ENCODE measurements at places on chromosomes 7 and 10.
A peak's percentile ranks its signal among the peaks of the same experiment; 100 is the strongest.

DNA sequence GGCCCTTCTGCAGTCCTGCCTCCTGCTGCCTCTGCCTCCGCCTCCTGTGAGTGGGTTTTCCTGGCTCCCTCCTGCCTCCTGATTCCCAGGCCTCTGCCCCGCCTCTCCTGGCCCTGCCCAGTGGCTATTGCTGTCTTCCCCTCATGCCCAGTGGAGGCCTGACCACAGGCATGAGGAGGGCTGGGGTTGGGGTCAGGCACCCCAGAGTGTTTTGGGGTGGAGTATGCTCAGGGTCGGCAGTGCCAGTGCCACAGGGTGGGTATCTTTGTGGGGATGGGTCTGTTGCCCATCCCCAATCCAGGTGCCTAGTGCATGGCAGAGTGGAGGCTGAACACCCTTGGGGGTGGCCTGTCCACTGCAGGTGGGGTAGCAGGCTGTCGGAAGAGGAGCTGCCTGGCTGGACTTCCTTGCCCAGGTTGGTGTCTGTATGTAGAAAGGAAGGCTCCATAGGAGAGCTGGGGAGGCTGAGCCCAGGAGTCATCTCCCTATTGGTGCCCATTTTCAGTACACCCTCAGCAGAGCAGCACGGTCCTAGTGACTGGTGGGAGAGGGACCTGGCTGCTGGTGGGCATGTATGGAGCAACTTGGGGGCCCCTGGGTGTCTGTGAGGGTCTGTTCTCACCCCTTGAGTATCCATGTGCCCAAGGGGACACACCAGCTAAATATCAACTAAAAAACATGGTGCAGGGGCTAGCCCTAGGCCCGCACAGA is 62.2 kb downstream of the ARHGAP22 start:
- DNase-seq, result no peak

DNA sequence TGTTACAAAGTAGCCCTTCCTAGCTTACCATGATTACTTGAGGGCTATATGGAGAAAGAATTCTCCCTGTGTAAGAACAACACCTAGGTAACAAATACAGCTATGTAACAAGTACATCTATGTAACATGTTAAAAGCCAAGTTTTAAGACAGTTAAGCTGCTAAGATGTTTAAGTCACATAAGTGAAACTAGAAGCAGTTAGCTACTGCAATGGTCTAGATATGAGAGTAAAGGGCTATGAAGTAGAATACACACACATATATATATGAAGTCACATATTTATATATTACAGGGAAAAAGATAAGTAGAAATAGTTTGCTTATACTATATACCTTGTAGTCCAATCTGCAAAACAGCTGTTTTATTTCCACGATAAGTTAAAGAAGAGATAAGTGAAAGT is 14.4 kb downstream of the POT1 start:
- no peak for DNase-seq

DNA sequence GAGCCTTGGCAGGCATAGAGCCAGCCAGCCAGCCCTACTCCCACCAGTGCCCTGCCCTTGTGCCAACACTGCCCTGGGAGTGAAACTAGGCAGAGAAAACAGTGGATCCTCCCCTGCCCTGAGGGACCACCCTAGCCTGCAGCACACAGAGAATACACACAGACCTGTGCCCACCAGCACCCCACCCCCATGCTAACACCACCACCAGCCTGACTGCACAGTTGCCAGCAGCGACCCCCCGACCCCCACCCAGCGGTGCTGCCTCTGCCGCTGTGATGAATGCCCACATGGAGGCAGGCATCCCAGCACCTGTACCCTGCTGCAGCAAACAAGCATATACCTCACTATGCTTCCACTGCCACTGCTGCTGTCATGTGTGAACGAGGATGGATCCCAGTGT is 9.4 kb upstream of the MIOS start:
- no peak for DNase-seq

DNA sequence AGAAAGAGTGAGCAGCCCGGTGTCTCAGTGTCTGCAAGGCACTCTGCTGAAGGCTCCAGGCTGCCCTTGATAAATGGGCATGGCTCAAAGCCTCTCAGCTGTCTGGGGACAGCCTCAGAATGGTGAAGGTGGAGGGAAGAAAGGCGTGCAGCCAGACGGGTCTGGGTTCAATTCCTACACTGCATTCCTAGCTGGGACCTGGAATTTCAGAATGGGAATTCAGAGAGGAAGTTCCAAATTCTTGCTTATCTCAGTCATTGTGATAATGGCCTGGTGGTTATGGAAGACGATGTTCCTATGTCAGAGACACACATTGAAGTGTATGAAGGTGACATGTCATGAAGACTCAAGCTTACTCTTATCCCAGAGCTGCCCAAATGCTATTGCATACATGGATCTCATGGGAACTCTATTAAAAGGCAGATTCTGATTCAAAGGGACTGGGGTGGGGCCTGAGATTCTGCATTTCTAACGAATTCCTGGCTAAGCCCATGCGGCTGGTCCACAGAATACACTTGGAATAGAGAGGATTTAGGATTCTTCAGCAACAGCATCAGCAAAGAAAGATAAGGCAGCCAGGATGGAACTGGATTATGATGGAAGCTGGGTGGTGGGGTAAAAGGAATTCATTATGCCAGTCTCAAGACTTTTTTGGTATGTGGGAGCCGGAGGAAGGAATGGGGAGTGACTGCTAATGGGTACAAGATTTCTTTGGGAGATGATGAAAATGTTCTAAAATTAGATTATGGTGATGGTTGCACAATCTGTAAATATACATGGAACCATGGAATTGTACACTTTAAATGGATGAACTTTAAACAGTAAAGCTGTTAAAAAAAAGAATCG is 82.6 kb upstream of the ZMIZ1 start:
- DNase-seq, result no peak

DNA sequence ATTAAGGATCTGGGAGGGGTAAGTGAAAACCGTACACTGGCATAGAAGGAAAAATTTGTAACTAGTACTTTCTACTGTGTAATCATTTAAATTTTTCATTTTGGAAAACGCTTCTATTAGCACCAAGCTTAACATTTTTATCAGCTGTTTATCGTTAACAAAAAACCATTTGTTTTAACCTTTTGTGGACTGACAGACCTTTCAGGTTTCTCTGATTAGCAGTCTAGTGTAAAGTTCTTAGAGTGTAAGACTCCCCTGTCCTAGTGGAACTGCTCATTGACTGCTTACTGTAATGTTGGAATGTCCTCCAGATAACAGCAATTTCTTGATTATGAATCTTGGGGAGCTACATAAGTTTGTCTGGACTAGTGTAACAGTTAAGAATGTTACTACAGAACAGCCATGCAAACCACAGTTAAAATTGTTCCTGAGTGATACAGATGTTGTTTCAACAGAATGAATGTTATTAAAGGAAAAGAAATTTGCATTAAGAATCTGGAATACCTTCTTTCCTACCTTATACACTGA is 2.0 kb downstream of the DBF4 start:
- no peak for DNase-seq

DNA sequence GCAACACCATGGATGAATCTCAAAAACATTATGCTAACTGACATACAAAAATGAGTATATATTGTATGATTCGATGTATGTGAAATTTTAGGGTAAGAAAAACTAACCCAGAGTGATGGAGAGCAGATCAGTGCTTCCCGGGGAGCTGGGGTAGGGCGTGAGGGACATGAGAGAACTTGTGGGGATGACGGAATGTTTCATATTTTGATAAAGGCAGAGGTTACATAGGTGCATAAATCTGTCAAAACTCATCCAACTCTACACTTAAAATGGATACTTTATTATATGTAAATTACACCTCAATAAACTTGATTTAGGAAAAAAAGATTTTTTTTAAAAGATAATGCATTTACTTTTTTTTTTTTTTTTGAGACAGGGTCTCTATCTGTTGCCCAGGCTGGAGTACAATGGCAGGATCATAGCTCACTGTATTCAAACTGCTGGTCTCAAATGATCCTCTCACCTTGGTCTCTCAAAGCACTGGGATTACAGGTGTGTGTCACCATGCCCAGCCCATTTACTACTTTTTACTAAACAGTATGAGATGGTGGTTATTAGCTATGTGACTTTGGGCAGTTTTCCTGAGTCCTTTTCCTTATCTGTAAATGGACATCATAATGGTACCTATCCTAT is 13.7 kb downstream of the RHEB start:
- no peak for DNase-seq

GRCh38 chr10:24208661-24209431 is at the start of gene KIAA1217:
KIAA1217 (plus strand) TSS chr10:24209138; CDS start chr10:24209194, 56 bp downstream.
- no peak for DNase-seq

GRCh38 chr7:144818511-144818910 is 17.3 kb downstream of the TPK1 start:
- DNase-seq, result peak; percentile 71

- DNase-seq, result no peak
Measured at GRCh38 chr10:93553482-93554315, 12.8 kb upstream of the FFAR4 start.

DNA sequence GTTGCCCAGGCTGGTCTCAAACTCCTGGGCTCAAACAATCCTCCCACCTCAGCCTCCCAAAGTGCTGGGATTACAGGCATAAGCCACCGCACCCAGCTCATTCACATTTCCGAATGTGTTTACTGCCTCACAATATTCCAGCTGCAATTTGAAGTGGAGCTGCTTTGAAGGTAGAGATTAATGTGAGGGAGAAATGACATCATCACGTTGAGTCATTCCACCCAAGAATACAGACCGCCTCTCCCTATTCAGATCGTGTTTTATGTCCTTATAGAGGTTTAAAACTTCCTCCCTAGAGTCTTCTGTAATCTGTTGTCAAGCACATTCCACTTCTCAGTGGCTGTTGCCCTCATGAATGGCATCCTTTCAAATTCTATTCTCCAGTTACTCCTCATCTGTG is 100.4 kb upstream of the PDGFA start:
- DNase-seq, result no peak

GRCh38 chr7:131244259-131244852 is 83.3 kb upstream of the MKLN1 start:
- no peak for DNase-seq

DNA sequence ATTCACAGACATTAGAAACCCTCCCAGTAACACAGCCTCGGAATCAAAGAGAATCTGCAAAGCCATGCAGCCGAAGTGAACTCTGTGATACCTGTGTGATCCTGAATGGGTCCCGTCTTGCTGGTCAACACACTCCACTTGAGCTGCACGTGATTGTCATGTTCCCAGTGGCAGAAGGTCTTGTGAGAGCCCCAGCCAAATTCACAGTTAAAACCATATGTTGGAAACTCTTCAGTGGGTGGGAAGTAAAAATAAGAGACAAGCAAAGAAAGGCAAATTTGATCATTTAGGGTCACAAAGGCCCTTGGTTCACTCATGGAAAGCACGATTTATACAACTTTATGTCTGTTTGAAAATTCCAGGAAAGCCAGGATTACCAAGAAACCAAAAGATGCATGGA is 142.3 kb downstream of the NRP1 start:
- no peak for DNase-seq

GRCh38 chr10:75916906-75917305 is 485.5 kb downstream of the LRMDA start:
- DNase-seq, result no peak

- no peak for DNase-seq
Measured at GRCh38 chr7:134741907-134742635, 37.4 kb upstream of the CALD1 start.

GRCh38 chr10:97002670-97003069 is 170.6 kb downstream of the LCOR start:
- DNase-seq, result peak; percentile 37

GRCh38 chr7:25842201-25842733 is 309.7 kb upstream of the NFE2L3 start:
- no peak for DNase-seq

DNA sequence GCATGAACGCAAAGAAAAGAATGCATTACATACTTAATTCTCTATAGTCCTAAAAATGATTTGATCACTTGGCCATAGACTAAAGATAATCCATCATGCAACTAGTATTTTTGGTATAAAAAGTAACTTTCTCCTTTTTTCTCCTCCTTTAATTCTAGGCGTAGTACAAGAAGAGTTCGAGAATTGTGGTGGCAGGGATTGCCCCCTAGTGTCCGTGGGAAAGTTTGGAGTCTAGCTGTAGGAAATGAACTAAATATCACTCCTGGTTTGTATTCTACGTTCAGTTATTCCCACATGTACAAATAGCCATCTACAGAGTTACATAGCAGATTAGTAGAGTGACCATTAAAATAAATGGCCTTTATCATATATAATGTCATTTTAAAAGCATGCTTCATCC is 45.5 kb upstream of the HELLS start:
- no peak for DNase-seq

- DNase-seq, result no peak
Measured at GRCh38 chr10:129950676-129951075, 13.4 kb downstream of the EBF3 start.

DNA sequence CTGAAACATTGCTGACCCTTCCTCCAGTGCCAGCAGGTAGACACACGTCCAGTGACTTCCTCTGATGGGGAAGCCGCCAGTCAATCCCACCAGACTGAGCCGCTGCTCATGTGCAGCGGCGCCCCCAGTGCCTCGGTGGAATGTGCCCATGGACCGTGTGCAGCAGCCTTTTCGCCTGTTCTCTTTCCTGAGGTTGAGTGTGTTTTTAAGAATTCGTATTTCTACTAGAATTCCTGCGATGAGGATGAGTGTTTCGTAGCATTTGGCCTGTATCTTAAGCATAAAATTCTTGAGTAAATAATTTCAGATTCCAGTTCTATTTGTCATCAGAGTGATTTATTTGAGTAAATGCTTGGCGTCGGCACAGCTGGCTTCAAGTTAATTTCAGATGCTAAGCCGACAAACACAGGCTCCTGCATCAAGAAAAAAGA is 35.4 kb downstream of the BNIP3 start:
- no peak for DNase-seq

DNA sequence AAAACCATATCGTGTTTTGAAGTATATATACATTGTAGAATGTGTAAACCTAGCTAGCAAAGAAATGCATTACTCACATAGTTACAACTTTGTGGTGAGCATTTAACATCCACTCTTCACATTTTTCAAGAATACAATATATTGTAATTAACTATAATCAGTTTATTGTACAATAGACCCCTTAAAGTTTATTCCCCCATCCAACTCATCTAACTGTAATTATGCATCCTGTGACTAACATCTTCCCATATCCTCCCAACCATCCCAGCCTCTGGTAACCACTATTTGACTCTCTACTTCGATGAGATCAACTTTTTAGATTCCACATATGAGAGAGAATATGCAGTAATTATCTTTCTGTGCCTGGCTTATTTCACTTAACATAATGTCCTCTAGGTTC is 526.4 kb downstream of the KIF20B start:
- no peak for DNase-seq

GRCh38 chr7:1331561-1332467 is 99.1 kb downstream of the UNCX start:
- DNase-seq, result no peak

Measured in activated CD8-positive, alpha-beta memory T cell treated with anti-CD3 and anti-CD28 coated beads, Interleukin-2, amount 10 ng/mL, durations not matched to agents 7 days and 5 days (primary cell).